CD4-positive, alpha-beta memory T cell (primary cell): ENCODE measurements at places on chromosomes 16 and 17. TPM values are rescaled to one million over a fixed set of nuclear protein-coding genes. Genes with fewer than 3 reads are reported as not detected.

FBXW10 gene
- not detected for total RNA-seq

RAB37 gene
- total RNA-seq = 25.9 TPM

BICDL2 gene
- not detected for total RNA-seq

SCIMP gene
- total RNA-seq = 0.19 TPM

CD300LG gene
- not detected for total RNA-seq
